ENCODE measurements at places on chromosomes 4 and X.

- DNase-seq, result no peak
Observed at GRCh38 chrX:133923113-133923512, 62.3 kb downstream of the GPC3 start.

DNA sequence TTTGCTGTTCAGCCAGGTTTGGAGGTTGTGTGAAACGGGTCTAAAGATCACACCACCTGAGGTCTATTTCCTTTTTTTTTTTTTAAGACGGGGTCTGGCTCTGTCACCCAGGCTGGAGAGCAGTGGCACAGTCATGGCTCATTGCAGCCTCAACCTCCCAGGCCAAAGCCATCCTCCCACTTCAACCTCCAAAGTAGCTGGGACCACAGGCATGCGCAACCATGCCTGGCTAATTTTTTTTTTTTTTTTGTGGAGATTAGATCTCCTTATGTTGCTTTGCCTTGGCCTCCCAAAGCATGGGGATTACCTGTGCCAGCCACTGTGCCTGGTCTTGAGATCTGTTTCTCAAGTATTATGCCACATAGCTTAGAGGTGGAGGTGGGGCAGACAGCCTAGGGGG is 49.2 kb upstream of the ELOVL6 start:
- DNase-seq, result no peak

DNA sequence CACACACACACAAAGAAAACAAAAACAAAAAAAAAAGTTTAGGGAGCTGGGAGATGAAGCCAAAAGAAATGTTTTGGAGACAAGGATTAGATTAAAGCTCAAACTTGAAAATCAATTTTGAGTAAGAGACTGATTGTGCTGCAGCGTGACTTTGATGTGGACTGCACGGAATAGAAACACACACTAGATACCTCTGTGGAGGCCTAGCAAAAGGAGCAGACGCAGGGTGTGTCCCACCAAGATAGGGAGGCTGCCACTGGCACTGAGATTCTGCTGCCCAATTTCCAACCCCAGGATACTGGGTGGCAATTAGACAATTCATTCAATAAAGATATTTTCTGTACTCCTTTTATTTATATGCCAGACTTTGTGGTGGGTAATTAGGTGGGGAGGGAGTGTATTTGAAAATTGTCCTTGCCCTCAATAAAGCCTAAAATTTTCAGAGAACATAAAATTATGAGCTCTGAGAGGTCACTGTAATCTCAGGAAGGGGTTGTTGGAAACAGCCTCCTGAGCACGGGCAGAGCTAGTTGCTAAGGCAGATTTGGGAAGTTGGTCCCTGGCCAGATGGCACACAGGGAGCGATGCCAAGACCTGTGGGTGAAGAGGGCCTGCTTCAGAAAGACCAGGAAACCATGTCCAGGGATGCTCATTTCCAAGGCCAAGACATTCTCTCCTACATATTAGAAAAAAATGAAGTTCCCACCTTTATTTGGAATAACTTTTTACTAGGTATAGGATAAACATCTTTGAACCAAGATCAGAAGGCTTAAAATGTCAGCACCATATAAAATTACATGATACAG is 1.9 kb upstream of the PPP3CA start:
- DNase-seq, result peak; percentile 61

GRCh38 chr4:101348367-101348827 is 1.1 kb upstream of the PPP3CA start:
- peak; percentile 51 for DNase-seq

All from breast epithelium (tissue), 4 donors.